ENCODE measurements at places on chromosomes 11 and 22.

DNA sequence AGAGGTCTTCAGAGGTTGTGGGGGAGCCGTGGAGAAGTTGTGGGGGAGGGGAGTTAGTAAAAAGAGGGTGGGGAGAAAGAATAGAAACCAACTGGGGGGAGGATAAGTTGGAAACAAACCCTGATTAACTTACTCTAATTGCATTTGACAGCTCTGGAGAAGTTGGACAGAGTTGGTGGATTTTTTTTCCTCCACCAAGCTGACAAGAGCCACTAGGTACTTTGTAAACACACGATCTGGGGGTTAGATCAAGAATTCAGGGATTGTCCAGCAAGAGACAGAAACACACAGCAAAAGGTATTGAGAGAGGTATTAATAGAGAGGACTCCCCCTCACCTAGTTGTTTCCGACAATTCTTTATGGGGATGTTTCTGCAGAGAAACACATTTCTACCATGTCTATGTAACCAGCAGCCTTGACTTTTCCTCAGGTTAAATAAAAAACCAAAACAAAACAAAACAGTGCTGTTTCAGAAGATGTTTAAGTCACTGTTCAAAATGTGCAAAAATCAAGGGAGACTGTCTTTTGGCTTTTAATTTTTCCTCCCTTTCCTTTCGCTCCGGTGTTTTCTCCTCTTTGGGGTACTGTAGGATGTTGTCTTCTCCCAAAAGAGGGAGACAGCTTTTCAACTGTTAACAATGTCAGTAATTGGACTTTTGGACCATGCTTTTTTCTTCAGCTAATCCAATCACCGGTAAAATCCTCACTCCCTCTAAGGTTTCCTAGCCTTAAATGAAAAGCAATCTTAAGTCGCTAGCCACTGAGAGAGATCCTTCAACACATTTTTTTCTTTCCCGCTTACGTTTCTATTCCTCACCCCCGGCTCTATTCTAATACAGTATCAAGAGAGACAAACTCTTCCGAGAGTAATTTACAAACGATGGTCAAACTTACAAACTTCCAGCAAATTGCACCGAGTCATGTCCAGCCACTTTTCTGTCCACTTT is 708 bp downstream of the MAML2 start:
- no peak for DNase-seq

DNA sequence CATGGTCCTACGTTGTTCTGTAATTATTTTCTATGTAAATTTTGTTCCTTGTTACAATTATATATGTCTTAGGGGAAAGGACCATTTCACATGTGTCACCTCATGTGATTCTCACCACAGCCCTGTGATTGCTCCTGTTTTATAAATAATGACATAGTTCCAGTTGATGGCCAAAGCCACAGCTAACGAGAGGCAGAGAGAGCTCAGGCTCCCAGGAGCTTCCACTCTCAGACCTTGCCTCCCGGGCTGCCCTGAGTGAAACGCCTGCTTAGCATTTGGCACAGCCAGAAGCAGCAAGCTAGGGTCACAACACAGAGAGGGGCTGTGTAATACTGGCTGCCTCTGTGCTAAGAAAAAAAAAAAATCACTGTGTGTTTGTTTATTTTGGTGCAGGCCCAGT is 5.9 kb downstream of the TMEM121B start:
- DNase-seq: no peak

- DNase-seq: no peak
These were observed at the start of gene OR4A15 for GRCh38 chr11:55367674-55368073. TSS of gene OR4A15 (plus strand) at chr11:55367974. CDS start at chr11:55367974, 0 bp downstream.

GRCh38 chr11:124902616-124903015 is 5.0 kb upstream of the ROBO4 start:
- no peak for DNase-seq

DNA sequence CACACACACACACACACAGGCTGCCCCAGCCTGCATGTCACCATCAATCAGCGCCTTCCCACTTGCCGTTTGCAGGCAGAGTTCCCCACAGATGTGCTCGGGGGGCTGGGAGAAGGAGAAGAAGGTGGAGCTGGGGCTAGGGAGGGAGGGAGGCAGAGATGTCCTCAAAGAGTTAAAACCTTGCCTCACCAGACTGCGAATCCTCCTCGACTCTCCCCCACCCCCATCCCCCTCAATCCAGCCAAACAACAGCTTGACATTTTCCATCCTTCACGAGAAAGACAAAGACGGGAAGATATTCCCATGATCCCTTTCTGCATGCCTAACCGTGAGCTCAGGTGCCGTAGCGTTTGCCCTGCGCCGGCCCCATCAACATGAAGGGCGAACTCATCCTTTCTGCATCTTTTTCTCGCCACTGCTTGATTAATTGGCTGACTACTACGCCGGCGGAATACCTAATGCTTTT is 365.5 kb downstream of the MIAT start:
- DNase-seq: no peak

DNA sequence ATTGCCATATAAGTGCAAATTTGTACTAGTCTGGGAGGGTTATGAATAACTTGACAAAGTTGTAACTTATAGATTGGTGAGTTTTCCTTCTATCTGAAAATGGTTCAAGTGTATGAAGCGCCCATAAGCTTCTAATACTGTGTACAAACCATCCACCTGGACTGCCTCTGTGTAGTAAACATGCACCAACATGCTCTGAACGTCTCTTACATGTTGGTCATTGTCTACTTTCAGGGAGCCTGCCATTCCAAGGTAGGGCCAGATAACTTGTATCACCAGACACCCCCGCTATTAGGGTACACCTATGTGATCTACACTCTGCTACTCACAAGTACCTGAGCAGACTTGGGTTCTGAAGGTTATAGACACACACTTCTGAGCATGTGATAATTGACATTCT is 735.5 kb upstream of the API5 start:
- DNase-seq: no peak

Measured in stimulated activated CD4-positive, alpha-beta T cell treated with anti-CD3 and anti-CD28 coated beads, Interleukin-2, amount 100 ng/mL, for 48 hours (primary cell).